Activated CD4-positive, alpha-beta T cell treated with anti-CD3 and anti-CD28 coated beads, Interleukin-2, amount 10 ng/mL, durations not matched to agents 7 days and 5 days (primary cell): ENCODE measurements at places on chromosomes 6 and 20. TPM values are rescaled to one million over a fixed set of nuclear protein-coding genes. Genes with fewer than 3 reads are reported as not detected.
A peak's percentile ranks its signal among the peaks of the same experiment; 100 is the strongest.

GRCh38 chr6:44257025-44257752, at the start of gene SLC35B2:
Gene SLC35B2 (minus strand): TSS chr6:44257528. CDS start chr6:44257410, 118 bp downstream.
- H3K27ac ChIP-seq = peak within 1 kb of the TSS; percentile 88
- H3K4me1 ChIP-seq = peaks cover 54% of the 10 kb centered on the region
- no peaks in the 10 kb centered on the region for H3K27me3 ChIP-seq
- H3K4me3 ChIP-seq = peak within 1 kb of the TSS; percentile 84

GRCh38 chr6:48397887-48398286, 286.9 kb upstream of the PTCHD4 start:
- no peaks in the 10 kb centered on the region for H3K27me3 ChIP-seq
- DNase-seq = no peak

DNA sequence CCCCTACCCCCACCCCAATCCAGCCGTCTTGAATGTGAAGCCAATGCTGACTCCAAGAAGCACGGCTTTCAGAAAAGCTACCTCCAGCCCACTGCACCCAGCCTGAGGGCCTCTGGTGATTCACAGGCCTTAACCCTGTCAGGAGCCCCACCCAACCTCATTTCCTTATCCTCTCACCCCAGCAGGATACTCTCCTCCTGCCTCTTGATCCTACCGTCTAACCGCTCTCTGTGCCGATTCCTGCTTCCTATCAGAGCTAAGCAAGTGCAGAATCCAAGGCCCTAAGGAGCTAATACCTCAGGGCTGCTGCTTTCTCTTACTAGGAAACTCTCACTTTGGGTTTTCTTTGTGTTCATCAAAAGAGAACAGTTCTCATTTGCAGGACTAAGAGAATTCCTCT, 47.2 kb downstream of the TRERF1 start:
- H3K27me3 ChIP-seq = no peaks in the 10 kb centered on the region
- H3K4me1 ChIP-seq = peaks cover 63% of the 10 kb centered on the region
- DNase-seq = no peak
- peaks cover 13% of the 10 kb centered on the region for H3K36me3 ChIP-seq

DNA sequence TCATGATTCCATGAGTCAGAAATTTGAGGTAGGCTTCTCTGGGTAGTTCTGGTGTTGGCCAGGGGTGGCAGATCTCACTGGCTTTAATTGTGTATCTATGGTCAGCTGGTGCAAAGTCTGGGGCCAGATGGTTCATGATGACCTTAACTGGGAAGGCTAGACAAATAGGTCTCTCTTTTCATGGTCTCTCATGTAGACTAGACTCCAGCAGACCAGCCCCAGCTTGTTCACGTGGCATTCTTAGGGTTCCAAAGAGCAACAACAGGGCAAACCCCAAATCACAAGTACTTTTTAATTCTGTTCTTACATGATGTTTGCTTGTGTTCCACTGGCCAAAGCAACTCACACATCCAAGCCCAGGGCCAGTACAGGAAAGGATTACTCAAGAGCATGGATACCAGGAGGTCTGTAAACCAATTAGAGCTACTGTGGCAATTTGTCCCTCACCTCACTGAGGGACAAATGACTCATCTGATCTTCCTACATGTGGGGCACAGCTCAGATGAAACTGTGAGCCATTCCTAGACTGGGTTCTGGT, 79.5 kb upstream of the PBOV1 start:
- H3K4me1 ChIP-seq = no peaks in the 10 kb centered on the region
- no peak overlapping the region for H3K27ac ChIP-seq
- DNase-seq = no peak
- H3K4me3 ChIP-seq = no peak overlapping the region
- H3K36me3 ChIP-seq = no peaks in the 10 kb centered on the region
- peaks cover 21% of the 10 kb centered on the region for H3K27me3 ChIP-seq

DNA sequence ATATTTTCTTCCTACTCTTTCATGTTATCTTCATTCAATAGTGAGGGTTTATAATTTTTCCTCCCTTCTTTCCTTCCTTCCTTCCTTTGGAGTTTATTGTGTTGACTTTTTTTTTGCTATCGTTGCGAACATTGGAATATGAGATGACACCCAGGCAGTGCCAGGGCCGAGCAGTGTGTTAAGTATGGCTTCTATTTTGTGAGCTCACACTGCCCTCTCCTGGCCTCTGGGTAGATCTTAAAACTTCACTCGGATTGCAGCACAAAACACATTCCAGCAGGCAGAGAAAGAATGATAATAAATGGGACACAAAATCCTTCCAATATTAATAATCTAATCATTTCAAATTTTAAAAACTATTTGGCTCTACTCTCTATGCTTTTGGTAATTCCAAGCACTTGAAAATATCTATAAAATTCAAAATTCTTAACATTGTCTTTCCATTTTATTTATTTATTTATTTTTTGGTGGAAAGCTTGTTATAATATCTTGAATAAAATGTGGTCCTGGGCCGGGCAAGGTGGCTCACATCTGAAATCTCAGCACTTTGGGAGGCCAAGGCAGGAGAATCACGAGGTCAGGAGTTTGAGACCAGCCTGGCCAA, 147.4 kb upstream of the OLIG3 start:
- no peak overlapping the region for H3K4me3 ChIP-seq
- H3K36me3 ChIP-seq = peaks cover 2% of the 10 kb centered on the region
- no peak overlapping the region for H3K27ac ChIP-seq
- peak; percentile 77 for DNase-seq
- peaks cover 14% of the 10 kb centered on the region for H3K27me3 ChIP-seq

Gene HLA-DRB1
- total RNA-seq = 55.9 TPM

DNA sequence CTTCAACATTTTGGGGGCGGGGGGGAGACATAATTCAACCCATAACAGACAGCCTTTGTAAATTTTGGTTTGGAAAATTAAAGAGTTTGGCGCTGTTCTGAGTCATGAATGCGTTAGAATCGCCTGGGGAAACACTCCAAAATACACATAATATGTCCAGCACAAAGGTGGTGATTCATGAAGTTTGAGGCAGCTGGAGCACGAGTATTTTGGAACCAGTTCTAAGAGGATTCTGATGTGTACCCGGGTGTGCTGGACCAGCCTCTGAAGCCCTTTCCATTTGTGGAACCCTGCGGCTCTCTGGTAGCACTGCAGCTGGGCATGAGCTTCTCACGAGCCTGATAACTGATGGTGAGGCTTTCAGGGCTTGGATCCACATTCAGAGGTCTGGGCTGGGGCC, 4.7 kb downstream of the GMPR start:
- DNase-seq = no peak
- peaks cover 5% of the 10 kb centered on the region for H3K27me3 ChIP-seq
- H3K27ac ChIP-seq = no peak overlapping the region
- no peak overlapping the region for H3K4me3 ChIP-seq
- peaks cover 8% of the 10 kb centered on the region for H3K4me1 ChIP-seq
- no peaks in the 10 kb centered on the region for H3K36me3 ChIP-seq

DNA sequence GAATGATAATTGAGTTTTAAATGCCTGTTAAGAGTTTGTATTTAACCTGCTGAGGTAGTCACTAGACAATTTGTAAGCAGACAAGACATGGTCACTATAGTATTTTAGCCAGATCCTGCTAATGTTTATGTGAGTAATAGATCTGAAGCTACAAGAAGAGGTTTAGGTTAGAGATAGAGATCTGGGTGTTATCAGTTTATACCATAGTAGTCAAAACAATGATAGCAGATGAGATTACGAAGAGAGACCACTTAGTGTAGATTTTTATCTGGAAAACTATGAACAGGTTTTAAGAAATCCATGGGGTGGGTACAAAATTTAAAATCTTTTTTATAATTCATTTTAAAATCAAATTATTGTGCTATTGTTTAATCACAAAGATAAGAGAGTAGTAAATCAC, 47.5 kb downstream of the PHIP start:
- DNase-seq = no peak
- H3K27ac ChIP-seq = peak overlapping the region; percentile 19
- H3K4me1 ChIP-seq = peaks cover 20% of the 10 kb centered on the region
- peaks cover 38% of the 10 kb centered on the region for H3K36me3 ChIP-seq
- H3K27me3 ChIP-seq = no peaks in the 10 kb centered on the region

Gene RIPPLY2
- total RNA-seq = not detected
